Chondrocyte (in vitro differentiated cells): ENCODE measurements at places on chromosomes 12 and 14.

DNA sequence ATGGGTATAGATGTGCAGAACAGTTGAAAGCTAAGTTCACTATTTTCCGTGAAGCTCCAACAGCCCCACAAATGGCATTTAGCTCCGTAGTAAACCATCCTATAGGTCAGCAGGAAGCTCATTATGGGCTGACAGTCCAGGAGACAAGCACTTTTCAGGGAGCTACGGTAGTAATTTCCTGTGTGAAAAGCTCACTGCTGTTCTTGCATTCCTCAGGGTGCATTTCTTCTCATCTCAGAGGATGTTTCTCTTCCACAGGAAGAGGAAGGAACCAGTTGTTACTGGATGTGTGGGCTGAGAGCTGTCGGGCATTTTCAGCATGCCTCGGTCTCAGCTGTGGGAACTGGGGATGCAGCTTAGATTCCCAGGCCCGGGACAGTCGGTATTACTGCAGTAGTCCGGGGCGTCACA, 72.8 kb downstream of the GALNT4 start:
- DNase-seq: no peak

- DNase-seq: no peak
These were observed 283.4 kb downstream of the GRIN2B start for GRCh38 chr12:13697973-13698372.

GRCh38 chr14:61264651-61265050, 16.5 kb downstream of the TMEM30B start:
- DNase-seq: no peak

- DNase-seq: no peak
These were observed 224.3 kb downstream of the PELI2 start for GRCh38 chr14:56342494-56342942.

- DNase-seq: no peak
These were observed 371.8 kb downstream of the ZFP36L1 start for GRCh38 chr14:68421116-68421515.

GRCh38 chr12:115199831-115200230, 515.9 kb upstream of the TBX3 start:
- no peak for DNase-seq

DNA sequence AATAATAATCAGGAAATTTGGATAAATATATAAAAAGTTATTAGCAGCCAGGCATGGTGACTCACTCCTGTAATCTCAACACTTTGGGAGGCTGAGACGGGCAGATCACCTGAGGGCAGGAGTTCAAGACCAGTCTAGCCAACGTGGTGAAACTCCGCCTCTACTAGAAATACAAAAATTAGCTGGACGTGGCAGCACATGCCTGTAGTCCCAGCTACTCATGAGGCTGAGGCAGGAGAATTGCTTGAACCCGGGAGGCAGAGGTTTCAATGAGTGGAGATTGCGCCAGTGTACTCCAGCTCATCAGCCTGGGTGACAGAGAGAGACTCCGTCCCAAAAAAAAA, 64.5 kb downstream of the SYT1 start:
- no peak for DNase-seq

- no peak for DNase-seq
These were observed 403.3 kb downstream of the ETNK1 start for GRCh38 chr12:23028158-23028802.

- no peak for DNase-seq
These were observed 33.6 kb downstream of the KCNA1 start for GRCh38 chr12:4943067-4943937.

GRCh38 chr14:98834119-98834518, 437.9 kb downstream of the BCL11B start:
- DNase-seq: no peak

- DNase-seq: no peak
These were observed 343.8 kb upstream of the NAV3 start for GRCh38 chr12:77486872-77487271.
